M059J (cell line): ENCODE measurements at places on chromosomes 5 and 9.

- peak; percentile 66 for DNase-seq
These were observed 4.3 kb downstream of the B4GALT1 start for GRCh38 chr9:33162721-33163311.

- DNase-seq = no peak
These were observed 38.6 kb downstream of the CAPSL start for GRCh38 chr5:35899800-35900199.

DNA sequence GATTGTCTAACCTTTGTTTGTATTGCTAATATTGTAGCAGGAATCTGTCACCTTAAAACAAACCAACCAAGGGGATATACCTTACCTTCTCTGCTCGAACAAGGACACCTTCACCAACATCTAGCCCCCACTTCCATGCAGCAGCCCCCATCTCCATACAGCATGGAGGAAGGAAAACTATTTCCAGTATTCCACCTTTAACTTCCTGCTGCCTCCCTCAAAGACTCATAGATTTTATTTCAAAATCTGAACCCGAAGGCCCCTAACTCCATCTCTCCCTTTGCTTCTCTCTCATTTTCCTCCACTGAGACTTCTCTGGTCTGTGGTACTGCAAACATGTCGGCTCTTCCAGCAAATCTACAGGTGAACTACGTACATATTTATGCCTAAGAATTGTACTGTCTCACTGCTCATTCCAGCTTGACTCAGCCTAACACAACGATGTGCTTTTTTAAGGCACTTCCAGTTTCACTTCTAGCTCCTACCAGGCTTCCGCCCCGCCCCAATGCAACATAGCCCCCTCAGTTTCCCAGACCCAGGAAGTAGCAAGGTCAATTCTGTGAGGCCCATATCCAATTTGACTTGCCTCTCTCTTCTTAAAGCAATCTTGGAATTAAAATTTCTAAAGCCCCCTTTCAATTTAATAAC, 70.7 kb upstream of the RNF38 start:
- DNase-seq = peak; percentile 76

- peak; percentile 38 for DNase-seq
These were observed 473 bp downstream of the ZBTB34 start for GRCh38 chr9:126860757-126861466.

- DNase-seq = peak; percentile 42
These were observed 83.2 kb upstream of the LIFR start for GRCh38 chr5:38639377-38640358.

DNA sequence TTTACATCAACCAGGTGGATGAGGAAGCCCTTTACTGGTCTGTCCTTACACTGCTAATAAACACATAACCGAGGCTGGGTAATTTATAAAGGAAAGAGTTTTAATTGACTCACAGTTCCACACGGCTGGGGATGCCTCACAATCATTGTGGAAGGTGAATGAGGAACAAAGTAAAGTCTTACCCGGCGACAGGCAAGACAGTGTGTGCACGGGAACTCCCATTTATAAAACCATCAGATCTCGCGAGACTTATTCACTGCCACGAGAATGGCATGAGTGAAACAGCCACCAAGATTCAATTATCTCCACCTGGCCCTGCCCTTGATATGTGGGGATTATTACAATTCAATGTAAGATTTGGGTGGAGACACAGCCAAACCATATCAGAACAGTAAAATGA, 67.3 kb upstream of the GRAMD2B start:
- no peak for DNase-seq

DNA sequence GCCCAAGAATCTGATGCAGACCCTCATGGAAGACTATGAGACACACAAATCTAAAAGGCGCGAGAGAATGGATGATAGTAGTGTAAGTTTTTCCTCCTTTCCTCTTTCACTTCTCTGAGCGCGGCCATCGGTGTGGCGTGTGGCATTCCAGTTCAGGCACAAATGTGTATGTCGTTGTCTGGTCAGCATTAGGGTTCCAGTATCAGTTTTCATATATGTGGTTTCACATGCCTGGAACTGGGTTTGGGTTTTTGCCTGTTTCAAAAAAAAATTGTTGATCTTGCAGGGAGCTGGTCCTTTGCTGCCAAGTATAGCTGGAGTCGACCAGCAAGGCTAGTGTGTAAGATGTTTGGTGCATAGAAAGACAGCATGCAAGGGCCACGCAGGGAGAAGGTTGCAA, 51.5 kb downstream of the C9orf152 start:
- no peak for DNase-seq

DNA sequence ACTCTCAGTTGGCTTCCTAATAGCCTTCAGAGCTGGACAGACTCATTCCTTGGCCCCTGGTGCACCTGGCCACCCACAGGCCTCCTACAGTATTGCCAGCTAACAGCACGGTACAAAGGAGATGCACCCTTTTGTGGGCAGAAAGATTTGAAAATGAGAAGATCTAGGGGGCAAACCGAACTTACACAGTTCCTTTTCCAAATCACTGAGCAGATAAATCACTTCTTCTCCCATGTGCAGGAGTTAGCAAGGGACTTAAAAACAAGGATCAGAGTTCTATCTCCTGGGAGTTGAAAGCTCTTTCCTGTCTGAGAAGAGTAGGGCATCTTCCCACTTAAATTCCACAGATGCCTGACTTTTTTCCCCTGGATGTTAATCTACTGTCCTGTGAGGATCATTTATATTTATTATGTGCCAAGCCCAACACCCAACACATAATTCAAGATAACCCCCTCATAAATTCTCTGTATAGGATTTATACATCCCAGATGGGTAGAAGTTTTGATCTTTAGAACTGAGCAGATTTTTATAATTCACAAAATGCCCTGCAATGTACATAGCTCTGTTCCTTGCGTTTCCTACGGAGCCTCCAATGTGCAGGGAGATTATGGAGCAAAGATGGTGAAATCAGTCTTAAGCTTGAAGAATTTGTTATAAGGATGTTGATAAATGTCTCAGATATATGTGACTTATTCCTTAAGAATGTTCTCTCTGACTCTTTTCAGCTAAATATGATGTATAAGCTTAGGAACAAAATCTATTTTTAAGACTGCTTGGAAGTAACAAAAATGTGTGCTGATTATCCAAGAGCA, 207.2 kb upstream of the DAPK1 start:
- peak; percentile 48 for DNase-seq

DNA sequence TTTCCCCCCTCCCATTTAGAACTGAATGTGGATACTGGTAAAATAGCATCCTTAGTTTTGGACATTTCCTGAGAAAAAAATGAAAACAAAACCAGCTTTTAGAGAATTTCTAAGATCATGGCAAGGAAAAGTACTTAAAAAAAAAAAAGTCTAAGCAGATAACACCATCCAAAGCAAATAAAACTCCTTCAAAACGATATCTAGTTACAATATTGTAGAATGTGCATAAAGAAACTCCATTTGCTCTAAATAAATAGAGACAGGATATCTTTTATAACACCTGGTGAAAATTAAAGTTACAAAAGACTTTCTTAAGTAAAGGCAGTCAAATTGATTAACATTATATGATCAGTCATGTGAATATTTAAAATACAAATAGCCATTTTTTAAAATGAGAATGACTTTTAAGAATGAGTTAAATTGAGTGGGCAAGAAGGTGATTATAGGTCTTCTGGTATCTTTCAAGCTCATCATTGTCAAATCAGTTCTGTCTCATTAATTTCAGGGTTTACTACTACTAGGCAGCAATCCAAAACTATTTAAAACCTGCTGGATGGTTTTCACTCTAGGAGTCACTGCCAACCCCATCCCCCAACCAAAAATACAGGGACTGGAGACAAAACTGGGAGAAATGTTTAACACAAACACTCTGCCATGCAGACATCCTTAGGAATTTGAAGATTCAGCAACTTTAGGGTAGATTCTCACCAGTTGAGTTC, 382.6 kb downstream of the ADGRV1 start:
- peak; percentile 60 for DNase-seq

DNA sequence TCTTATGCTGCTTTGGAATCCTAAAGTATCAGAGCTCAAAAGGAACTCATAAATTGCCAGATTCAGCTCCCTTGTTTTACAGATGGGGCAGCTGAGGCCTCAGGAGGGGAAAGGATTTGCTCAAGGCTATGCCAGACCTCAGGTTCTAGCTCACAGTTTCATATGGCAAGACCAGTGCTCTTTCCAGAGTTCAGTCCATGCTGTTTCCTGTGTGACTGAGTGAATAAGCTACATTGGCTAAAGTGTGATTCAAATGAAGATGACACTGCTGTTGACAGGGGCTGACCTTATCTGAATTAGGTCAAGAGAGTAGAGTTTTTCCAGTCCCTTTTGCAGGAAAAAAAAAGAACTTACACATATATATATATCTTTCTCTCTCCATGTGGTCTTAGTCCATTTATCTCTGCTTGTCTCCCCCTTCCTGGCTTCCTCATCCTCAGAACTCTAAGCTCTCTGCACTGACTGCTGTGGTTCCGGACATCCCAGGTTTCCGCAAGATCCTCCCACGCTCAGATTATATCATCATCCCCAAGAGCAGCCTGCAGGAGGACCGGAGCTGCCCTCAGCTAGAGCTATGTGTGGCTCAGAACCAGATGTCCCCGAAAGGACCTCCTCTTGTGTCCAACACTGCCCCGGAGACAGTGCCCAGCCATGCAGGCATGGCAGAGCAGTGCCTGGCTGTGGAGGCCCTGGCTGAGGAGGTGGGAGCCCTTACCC, 9.3 kb downstream of the HMGXB3 start:
- no peak for DNase-seq

GRCh38 chr5:138559937-138560336, 15.3 kb downstream of the HSPA9 start:
- DNase-seq = no peak

- DNase-seq = no peak
These were observed 424.2 kb downstream of the IRX1 start for GRCh38 chr5:4019841-4020240.

DNA sequence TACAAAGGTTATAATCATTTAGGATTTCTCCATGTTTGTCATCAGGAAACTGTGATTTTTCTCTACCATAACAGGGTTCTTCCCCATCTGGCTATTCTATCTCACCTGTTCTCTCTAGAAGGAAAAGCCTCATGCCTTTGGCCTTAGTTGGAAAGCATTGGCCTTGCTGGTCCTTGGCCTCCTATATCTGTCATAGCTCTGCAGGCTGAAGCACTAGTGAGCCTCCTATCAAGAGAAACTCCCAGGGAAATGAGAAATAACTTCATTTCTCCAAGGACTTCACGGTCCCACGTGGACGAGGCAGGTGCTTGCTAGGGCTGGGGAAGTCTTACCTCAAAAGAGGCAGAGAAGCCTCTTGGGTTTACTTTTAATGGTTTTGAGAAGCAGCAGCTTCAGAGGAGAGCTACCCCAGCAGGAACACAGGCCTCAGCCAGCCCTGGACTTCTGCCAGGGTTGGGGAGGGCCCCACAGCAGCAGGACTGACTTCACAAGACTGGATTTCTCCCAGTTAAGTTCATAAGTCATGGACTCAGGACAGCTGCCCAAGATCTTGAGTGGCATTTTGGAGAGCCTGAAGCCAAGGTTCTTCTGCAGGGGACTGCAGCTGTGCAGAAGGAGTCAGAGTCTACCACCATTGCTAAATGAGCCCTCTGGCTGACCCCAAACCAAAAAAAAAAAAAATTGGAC, 15.8 kb upstream of the PSAT1 start:
- no peak for DNase-seq

GRCh38 chr9:123684393-123685149, 245.4 kb downstream of the DENND1A start:
- peak; percentile 19 for DNase-seq

DNA sequence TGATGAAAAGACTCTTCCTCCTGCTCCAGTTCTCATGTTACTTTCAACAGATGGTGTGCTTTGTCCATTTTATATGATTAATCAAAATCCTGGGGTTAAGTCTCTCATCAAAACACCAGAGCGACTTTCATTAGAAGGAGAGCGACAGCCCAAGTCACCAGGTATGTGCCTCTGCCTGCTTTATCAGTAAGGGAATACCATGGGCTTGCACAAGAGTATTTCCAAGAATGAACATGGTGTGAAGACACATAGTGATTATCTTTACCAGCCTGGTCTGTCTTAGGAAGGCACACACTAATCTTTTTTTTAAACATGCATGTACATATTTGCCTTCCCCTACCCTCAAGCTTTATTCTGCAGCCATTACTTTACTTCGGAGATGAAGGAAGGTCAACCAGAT, 15.2 kb downstream of the NUP214 start:
- no peak for DNase-seq

GRCh38 chr9:21974722-21975409, 19.3 kb downstream of the CDKN2A start:
- peak; percentile 94 for DNase-seq

DNA sequence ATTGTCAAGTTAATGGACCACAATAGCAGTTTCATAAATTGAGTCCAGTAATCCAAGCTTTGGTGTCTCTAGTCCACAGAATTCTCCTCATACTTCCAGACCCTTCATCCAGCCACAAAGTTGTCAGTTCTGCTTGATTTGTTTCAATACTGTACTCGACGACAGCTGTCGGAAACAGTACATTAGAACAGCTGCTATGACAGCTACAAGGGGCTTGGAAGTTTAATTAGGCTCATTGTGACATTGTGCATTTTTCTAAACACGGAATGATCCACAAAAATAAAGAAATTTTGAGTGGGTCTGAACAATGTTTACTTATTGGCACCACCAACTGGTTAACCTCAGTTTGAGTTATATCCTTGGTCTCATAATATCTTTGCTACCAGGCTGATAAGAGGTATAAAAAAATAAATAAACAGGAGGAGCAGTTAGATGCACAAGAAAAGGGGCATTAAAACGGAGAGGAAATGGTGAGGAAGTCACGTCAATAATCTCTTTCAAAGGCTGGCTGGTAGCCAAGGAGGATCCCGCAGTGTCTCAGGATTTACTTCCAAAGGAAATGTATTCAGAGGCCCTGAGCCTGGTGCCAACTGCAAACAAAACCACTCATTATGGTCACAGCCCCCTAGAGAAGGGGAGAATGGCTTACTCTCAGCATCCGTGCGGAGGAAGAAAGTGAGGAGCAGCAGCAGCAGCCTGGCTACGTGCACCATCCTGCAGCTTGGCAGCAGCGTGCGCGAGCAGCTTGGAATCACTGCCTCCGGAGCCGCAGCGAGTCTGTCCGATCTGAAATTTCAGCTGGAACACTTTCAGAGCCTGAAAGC, 933.8 kb upstream of the DMAC1 start:
- DNase-seq = no peak

- no peak for DNase-seq
These were observed 36.7 kb downstream of the FBXW2 start for GRCh38 chr9:120756531-120756930.

DNA sequence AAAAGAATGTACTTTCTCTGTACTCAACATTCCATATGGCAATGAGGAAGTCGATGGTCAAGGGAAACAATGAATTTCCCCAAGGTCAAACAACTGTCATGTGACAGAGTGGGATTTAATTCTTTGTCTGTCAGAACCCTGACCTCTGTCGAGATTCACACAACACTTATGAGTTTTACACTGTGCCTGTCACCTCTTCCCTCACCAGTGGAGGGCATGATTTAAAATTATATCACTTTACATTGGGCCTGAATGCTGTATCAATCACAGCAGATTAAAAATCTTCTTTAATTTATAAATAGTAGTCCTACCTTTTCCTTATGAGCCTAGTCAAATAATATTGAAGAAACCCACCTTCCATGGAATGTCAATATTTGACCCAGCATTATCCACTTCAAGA, 276.7 kb downstream of the CDH10 start:
- DNase-seq = no peak

- DNase-seq = no peak
These were observed 25.3 kb downstream of the CSNK1G3 start for GRCh38 chr5:123537256-123537655.

GRCh38 chr5:96902876-96903275, 26.6 kb downstream of the ERAP2 start:
- DNase-seq = no peak

GRCh38 chr9:80836013-80836412, 853.3 kb downstream of the TLE1 start:
- peak; percentile 27 for DNase-seq

- DNase-seq = no peak
These were observed 1.4 kb downstream of the SUSD1 start for GRCh38 chr9:112173489-112174221.
